ENCODE measurements at places on chromosomes 5 and 9.

DNA sequence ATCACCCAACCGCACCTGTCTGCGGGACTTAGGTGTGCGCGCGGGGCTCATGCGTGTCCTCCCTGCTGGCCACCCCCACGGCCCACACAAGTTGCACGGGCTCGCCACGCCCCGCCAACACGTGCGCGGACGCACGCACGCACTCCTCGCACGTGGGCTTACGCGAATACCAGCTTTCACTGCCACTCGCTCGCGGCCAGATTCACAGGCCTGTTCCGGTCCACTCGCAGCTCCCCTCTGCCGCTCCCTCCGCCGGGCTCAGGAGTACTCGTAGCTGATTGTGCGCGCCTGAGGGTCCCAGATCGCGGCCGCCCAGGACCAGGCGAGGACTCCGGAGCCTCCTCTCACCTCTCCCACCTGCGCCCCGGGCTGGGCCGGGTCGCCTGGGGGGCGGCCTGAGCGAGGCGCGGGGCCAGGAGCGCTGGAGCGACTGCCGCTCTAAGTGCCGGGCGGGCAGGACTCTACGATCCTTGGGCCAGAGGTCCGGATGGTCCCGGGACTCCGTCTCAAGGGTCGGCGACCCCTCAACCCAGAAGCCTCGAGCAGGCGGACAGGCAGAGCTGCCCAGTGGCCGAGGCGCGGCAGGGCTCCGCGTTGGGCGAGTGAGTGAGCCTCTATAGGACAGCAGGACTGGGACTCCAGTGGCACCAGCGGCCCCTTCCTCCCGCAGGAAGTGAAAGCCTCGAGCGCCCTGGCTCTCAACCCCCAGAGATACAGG is 3.4 kb downstream of the PCDHGC5 start:
- no peak for DNase-seq

GRCh38 chr9:127697575-127697974 is 9.2 kb upstream of the CFAP157 start:
- no peak for DNase-seq

- DNase-seq = no peak
Measured at GRCh38 chr5:173633304-173633703, 16.9 kb upstream of the BOD1 start.

GRCh38 chr5:63121471-63121870 is 542.9 kb downstream of the LRRC70 start:
- no peak for DNase-seq

GRCh38 chr9:133461975-133462374 is 2.2 kb downstream of the CACFD1 start:
- no peak for DNase-seq

GRCh38 chr9:69496846-69497450 is 171.9 kb downstream of the ENTREP1 start:
- no peak for DNase-seq

- no peak for DNase-seq
Measured at GRCh38 chr5:10699281-10699874, 61.7 kb downstream of the DAP start.

DNA sequence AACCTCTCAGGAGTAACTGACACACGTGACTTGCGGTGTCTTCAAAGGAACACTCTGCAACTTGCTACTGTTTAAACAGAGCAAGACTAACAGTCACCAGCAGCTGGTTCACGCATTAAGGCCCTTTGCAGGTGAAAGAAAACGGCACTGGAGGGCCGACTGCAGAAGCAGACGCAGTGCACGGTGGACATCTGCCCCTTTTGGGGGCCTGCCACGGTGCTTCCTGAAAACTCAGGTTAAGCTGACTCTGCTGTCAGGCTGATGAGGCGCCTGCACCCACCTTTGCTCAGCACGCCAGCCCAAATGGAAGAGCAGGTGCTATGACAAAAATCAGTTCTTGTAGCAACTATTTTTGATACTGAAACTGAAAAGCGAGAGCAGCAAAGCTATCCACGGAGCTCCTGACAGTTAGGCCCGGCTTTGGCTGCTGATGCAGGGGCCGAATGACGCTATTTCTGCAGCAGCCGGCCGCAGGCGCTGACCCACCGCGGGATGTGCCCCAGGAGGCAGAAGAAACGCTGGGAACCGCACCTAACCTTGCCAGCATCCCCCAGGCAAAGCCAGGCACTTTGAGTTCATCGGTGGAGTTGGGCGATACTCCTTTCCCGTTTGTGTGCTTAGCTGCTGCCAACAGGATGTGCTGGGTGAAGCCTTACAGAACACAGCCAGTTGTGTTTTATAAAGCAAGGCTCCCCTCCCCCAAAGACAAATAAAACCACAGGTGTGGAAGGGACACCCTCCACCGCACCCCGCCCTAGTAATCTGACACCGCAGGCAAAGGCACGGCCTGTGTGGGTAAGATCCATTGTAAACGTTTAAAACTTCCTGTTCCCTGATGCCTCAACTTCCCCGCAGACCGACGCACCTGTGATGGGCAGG is 21.1 kb upstream of the TERT start:
- peak; percentile 63 for DNase-seq

DNA sequence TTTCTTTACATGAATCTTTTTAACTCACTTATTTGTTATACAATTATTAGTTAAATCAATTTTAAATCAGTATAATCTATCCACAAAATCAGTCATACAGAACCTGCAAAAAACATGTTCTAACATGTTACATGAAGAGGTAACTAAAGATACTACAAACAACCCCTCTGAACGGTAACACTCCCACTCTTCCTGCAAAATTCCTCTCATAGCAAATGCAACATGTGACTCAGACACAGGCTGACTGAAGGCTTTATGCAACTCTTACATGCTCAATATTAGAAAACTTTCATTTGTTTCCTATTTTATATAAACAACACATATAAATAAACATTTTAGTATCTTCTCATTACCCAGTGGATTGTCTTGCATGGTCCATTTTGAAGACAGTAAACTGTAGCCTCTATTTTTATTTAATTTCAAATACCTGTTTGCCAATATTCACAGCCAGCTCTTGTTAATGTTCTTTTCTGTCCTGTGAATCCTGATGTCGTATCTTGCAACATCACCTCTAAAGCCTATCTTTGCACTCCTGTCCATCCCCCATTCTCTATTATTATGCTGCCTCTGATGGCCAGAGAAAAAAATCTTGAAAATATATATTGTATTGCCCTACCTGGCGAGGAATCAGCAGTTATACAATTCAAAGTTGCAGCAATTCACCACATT is 100.5 kb upstream of the CCDC152 start:
- DNase-seq = no peak

- no peak for DNase-seq
Measured at GRCh38 chr9:75889977-75890471, 449 bp upstream of the PCSK5 start.

- no peak for DNase-seq
Measured at GRCh38 chr9:134497283-134497860, 144.2 kb upstream of the COL5A1 start.

DNA sequence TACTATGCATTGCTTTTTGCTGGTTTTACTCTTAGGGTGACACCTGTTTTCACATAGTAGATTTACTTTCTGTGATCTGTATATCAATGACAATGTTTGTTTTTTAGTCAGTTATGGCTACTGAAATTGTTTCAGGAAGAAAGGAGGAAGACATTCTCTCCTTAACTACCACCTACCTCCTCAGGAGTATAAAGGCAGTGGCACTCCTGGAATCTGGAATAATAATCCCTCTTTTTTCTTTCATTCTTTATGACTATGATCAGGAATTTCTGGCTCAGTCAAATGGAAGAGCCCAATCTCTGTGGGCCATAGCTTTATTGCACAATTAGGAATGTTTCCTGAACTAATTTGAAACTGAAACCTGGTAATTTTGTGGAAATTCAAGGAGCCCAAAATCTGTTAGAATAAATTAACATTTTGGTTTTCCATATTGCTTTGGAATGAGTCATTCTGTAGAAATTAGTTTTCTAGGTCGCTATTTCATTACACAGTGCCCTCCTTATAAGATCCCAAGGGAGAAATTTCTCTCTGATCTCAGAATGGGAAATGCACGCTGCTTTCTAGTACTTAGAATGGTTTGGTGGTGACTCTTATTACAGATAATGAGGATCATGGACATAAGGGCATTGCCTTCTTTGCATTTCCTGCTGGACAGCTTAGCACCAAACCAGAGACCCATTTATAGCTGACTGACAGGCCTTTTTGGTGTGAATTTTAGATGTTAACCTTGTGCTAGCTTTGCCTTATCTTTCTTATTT is 95.3 kb upstream of the VLDLR start:
- DNase-seq = no peak

GRCh38 chr9:133050142-133050541 is 11.6 kb upstream of the CEL start:
- DNase-seq = no peak

DNA sequence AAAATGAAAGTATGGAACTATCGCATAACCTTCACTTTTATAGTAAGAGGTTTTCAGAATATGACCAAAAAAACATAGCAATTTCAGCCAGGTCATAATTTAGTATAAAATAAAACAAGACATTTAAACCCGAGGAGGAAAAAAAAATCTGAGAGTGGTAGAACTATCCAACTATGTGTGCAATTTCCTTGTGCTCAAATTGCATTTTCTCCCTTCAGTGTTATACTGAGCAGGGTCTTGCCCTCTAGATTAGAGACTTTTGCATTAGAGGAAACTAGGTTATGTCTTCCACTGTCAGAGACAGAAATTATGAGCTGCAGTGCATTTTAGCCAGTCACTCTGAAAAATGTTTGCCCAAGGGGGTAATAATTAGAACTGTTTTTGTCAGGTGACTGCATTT is 330.6 kb downstream of the NR2F1-AS1 start:
- no peak for DNase-seq

GRCh38 chr9:2406252-2406651 is 215.3 kb upstream of the VLDLR start:
- DNase-seq = no peak

DNA sequence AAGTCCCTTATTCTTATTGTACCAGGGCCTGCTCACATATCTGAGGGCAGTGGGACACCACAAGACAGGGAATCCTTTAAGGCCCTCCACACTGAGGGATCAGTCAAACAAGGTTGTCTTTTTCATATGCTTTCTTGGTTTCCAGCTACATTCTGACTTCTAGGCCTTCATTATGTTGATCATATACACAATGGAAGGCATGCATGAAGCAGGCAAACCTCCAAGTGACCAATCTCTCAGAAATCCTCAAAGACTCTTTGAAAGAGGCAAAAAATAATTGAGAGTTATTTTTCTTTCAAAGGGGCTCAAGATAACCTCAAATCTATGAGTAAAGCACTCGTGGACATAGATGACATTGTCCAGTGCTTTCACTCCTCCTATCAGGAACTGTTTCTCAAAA is 1195.9 kb upstream of the ACO1 start:
- no peak for DNase-seq

GRCh38 chr5:114411380-114411931 is 49.6 kb downstream of the KCNN2 start:
- no peak for DNase-seq

DNA sequence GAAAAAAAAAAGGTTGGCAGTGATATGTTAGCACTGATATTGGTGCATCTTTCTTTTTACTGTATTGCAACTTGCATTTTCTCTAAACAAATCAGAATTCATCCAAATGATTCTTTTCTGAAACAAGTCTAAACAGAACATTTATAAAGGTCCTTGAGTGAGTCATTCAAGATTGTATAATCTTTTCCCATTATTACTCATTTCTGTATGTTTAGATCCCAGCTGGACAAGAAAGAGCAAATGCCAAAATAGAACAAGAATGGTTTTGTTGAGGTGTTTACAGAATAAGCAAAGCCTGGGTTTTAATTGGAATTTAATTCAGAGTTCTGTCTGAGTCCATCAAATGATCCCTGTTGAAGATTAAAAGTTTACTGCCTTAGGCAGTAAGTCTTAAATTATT is 112.3 kb downstream of the VCAN start:
- no peak for DNase-seq

GRCh38 chr5:24353611-24354010 is 291.2 kb downstream of the CDH10 start:
- no peak for DNase-seq

DNA sequence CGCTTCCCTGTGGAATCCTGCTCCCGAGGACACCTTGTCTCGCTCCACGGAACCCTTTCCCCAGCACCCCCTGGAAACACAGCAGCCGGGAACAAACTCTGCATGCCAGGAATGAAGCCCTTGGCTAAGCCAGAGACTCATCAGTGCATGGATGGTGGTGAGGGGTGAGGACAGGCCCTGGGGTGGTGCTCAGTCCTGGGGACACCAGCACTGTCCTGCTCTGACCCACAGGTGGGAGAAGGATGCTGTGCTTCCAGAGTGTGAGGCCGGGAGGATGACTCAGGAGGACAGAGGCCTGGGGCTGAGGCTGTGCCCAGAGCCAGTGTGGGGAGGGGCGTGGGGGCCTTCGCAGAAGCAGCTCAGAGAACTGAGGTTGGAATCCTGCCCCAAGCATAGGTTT is 11.2 kb upstream of the EGR1 start:
- DNase-seq = no peak

DNA sequence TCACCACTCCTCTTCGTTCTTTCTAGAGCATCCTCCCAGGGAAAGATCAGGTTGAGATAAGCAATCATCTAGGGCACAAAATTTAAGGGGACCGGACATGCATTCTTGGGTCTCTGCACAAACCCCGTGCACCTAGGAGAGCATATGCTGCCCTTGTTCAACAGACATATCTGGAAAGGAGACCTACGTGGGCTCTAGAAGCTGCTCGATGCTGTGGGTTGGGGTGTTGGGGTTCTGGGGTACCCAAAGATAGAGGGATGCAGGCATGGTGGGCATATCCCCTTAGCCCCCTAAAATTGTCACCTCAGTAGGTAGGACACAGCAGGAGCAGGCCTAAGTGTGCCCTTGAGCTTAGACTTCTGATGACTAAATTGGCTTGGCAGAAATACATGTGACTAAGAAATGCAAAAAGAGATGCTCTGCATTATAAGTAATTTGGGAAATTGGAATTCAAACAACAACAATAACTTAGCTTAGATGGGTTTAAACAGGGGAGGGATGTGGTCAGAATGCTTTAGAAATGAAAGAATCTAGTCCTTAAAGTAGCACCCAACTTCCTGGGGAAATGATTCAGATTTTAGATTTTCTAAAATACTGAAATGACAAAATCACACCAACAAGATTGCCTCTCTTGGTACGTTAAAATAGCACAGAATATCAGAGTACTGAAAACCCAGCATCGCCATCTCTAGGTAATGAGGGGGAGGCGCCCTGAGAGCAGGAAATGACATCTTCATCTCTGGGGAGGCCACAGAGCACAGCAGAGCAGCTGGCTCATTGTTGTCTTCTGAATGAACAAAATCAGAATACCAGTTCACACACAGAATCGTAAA is 172.3 kb downstream of the GNA14 start:
- no peak for DNase-seq

DNA sequence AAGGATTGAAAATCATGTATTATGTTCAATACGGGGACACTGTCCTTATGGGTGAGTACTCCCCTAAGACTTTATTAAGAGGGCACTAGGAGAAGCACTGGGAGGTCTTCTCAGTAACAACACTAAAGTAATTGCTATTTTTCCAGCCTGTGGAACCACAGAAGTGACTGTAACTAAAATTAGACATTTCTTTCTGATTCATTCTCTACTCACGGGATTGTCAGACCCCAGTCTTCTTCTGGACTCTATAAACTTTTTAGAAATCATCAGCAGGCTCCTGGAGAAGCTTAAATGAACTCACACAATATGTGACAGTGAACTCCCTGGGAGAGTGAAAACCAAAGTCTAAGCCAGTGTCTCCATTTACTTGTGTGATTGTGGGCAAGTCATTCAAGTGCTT is 14.5 kb downstream of the TLR4 start:
- no peak for DNase-seq

Measured in effector CD4-positive, alpha-beta T cell (primary cell).